ENCODE measurements at places on chromosomes 2 and 18.

DNA sequence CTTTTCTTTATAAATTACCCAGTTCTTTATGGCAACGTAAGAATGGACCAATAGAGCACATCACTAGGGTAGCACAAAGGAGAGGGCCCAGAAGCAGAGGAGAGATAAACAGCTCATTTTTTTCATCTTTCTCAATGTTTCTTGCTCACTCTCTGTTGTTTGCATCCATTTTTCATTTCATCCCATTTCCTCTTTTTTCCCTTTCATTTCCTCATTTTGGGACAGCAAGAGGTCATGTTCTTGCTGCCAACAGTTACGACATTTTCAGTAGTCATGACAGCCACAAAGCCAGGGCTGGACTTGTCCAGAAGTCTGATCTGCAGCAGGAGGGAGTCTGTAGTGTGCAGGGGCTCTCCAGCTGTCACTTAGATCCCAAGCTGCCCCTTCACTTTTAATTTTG, 52.7 kb upstream of the CYP1B1 start:
- no peak for DNase-seq

DNA sequence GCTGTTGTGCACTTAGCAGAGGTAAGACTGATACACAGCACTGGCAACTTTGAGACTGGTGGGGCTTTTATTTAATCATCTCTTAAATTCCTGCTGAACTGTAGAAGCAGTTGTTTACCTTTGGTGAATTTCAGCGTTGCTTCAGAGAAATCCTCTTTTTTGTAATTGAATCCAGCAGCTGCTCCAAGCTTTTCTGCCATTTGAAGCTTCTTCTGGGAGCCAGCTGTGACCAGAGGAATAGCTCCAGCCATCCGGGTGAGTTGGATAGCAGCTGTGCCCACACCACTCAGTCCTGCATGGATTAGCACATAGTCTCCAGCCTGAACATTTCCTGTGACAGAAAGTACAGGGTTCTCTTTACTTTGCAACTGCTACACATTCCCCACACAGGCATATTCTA, 3.9 kb downstream of the TP53I3 start:
- DNase-seq, result no peak

DNA sequence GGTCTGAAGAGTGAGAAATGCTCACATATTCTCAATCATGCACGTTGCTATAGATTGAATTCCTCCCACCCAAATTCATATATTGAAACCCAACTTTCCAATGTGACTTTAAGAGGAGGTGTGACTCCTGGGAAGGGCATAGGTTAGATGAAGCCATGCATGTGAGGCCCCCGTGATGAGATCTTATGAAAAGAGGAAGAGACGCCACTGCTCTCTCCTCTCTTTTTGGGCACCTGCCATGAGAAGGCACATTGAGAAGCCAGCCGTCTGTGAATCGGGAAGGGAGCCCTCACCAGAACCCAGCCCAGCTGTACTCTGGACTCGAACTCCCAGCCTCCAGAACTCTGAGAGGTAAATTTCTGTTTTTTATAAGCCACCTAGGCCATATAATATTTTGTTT, 842.6 kb upstream of the SALL3 start:
- no peak for DNase-seq

GRCh38 chr2:60334610-60335009, 218.8 kb downstream of the BCL11A start:
- DNase-seq, result no peak

GRCh38 chr2:173708806-173709205, 256.4 kb downstream of the SP3 start:
- no peak for DNase-seq

DNA sequence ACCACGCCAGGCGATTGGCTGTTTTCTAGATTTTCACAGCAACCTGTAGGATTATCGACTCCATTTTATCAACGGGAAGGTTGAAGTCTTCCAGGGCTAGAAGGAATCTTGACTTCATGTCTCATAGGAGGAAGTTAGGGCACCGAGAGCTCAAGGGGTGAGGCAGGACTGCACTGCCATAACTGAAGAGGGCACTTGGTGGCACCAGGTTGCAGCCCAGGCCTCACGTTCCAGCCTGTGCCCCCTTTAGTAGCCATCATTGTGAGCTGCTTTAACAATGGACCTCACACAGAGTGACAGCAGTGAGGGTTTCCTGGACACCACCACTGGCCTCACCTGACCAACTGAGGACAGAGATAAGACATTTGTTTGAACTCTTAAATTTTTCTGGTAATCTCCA, 22.9 kb upstream of the RPL37A start:
- no peak for DNase-seq

GRCh38 chr2:96788442-96789244, 27.4 kb upstream of the CNNM3 start:
- no peak for DNase-seq

GRCh38 chr18:9992300-9992972, 78.6 kb downstream of the VAPA start:
- no peak for DNase-seq

DNA sequence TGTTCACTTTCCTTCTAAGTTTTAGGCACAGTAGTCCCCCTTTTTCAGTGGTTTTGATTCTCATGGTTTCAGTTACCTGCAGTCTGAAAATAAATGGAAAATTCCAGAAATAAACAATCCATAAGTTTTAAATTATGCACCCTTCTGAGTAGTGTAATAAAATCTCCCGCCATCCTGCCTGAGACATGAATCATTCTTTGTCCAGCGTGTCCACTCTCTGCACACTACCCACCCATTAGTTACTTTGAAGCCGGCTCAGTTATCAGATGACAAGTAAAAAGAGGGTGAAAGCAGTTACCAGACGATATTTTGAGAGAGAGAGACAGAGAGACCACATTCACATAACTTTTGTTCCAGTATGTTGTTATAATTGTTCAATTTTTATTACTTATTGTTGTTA, 400.5 kb downstream of the TMX3 start:
- DNase-seq, result no peak

- DNase-seq, result no peak
Observed at GRCh38 chr2:118687698-118688097, 159.8 kb downstream of the EN1 start.

- no peak for DNase-seq
Observed at GRCh38 chr2:76310894-76311633, 600.3 kb upstream of the GCFC2 start.

DNA sequence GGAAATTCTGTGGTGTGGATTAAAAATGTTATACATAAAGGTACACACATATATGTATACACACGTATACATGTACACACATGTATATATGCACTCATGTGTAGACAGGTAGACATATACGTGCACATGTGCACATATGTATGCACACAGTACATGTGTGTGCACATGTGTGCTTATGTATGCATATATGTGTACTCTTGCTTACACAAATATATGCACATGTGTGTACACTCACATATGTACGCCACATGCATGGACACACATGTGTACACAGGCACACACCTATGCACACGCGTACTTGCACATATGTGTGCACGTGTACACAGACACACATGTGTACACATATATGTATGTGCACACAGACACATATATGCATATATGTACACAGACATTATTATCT, 142.8 kb upstream of the SALL3 start:
- DNase-seq, result no peak

DNA sequence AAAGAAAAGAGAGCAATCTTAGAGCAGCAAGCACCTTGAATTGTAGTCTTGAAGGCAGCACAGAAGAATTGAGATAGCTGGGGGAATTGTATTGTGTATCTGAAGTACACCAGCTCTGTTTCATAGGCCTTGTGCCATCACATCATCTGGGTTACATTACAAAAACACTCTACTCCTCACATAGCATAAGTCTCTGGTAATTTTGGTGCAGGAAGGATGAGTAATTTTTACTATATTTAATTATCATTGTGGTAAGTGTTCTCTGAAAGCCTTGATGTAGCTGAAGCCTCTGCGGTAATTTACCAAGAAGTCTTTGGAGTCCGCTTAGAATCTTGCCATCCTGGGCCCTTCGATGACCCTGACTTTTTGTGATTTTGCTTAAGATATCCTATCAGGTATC, 291.1 kb downstream of the ARHGAP15 start:
- DNase-seq, result no peak

DNA sequence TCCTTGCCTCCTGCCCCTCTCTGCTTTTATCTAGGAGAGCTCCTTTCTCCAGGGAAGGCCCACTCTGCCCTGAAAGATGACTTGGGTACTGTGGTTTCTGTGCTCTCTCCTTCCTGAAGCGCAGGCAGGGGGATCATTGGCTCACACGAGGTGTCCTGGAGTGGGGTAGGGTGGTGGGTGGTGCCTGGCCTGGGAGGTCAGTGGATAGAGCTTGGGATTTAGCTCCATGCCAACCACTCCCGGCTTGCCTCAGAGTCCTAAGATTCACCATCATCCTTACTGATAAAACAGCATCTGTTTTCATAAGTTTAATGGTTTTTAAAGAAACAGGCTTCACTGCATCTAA, 63.1 kb downstream of the CIB4 start:
- DNase-seq, result no peak

- no peak for DNase-seq
Observed at GRCh38 chr2:213090772-213091171, 60.6 kb downstream of the IKZF2 start.

GRCh38 chr2:173750353-173750801, 214.8 kb downstream of the SP3 start:
- no peak for DNase-seq

DNA sequence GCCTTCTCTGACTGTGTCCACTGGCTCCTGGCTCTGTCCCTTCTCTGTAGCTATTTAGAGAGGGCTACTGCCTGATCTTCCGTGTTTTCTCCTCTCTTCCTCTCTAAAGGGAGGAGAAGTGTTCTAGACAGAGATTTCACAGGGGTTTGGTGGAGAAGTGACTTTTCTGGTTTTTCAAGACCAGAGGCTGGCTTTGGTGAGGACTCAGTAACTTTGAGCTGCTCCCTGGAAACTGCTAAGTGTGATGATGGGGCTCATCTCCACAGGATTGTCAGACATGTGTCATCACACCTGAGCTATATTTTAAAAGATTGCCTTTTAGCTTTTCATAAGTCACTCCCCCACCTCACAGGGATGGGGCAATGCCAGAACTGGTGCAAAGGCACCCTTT, 6.2 kb downstream of the MAL start:
- no peak for DNase-seq

DNA sequence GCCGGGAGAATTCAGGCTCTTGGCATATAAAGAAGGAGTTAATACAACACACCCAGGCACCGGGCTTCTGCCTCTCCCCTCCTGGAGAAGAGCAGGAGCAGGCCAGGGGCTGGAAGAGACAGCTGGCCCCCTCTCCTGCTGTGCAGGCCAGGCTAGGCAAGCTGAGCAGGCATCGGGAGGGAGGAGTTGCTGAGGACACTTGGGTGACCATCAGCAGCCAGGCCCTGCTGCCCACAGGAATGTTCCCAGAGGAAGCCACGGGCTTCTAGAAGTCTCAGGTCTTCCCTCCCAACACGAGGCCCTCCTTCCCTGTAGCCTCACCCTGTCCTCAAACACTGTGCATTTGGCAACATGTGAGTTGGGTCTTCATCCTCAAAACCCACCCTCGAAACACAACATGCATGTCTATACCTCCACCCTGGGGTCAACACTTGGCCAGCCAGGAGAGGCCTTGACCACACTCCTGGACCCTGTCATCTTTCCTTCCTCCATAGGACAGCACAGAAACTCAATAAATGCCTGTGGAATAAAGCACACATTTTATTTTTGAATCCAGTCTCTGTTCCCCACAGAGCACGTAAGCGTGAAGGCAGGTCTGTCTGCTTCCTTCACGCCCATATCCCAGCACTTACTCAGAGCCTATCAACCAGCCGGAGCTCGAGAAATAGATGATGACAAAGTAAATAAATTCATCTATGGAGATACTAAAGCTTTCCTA, 433.8 kb upstream of the ID2 start:
- DNase-seq, result no peak

DNA sequence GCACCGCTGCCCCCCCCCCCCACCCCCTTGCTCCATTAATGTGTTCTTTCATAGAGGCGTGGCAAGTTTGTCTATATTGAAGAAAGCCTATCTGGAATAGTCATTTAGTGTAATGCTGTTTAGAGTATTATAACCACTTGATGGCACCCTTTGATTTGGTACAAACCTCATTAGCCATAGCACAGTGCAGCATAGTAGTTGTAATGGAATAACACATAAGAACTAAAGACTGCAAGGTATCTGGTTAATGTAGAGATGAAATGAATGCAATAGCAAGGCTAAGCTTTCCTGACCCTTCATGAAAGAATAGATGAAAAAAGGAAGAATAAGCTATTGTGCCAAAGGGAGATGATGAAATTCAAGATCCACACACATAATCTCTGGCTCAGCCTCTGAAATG, 81.9 kb downstream of the EHBP1 start:
- peak; percentile 29 for DNase-seq

- DNase-seq, result no peak
Observed at GRCh38 chr18:9707381-9708056, 582 bp upstream of the RAB31 start.

DNA sequence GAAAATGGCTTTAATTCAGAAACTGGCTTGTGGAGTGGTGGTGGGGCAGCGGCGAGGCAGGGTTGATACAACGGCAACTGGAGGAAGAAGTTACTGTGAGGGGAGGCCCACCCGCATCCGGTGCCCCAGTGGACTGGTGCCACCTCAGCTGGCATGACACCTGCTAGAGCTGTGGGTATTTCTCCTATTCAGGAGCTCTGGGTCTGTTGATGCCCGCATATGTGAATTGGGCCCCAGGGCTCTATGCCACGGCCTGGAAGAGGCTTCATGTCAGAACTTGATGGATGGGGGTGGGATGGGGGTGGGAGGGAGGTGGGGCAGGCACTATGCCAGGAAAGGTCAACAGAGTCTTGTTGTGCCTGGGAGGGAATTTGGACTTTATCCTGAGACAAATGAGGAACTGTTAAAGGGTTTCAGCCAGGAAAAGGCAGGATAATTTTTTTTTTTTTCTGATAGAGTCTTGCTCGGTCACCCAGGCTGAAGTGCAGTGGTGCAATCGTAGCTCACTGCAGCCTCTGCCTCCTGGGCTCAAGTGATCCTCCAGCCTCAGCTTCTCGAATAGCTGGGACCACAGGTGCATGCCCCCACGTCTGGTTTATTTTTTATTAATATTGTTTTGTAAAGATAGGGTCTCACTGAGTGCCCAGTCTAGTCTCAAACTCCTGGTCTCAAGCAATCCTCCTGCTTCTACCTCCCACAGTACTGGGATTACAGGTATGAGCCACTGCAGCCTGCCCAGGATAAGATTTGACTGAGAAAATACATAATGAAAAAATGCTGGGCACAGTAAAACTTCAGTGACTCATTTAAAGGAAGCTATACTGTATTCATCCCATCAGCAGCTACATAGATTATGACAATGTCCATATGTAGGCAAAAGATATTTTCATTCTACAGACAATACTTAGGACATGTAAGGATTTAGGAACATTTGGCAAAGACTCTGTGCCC, 52.6 kb downstream of the SH2D6 start:
- peak; percentile 19 for DNase-seq

GRCh38 chr2:189648846-189649509, 12.3 kb upstream of the ASNSD1 start:
- DNase-seq, result no peak

All from NCI-H526 treated with DMSO at 0.1 percent for 48 hours (cell line).